ENCODE measurements at places on chromosomes 1 and 21. TPM values are rescaled to one million over a fixed set of nuclear protein-coding genes. Genes with fewer than 3 reads are reported as not detected.

DNA sequence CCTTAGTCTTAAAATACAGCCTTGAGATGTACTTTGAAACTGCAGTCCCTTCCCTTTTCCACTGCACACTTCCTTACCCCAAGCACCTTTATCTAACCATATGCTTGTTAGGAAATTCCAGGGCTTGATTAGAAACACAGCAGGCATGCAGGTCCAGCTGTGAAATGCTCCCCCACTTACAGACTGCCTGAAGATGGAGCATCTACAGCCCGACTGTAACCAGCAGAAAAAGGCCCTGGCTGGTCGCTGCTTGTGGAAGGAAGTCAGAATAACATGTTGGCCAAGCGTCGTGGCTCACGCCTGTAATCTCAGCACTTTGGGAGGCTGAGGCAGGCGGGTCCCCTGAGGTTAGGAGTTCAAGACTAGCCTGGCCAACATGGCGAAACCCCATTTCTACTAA lies 37.2 kb downstream of the VN1R5 start:
- H3K36me3 ChIP-seq, result peaks cover 3% of the 10 kb centered on the region
- H3K4me3 ChIP-seq, result no peak overlapping the region
- no peak overlapping the region for H3K27ac ChIP-seq

GRCh38 chr1:164006621-164007020 lies 552.4 kb upstream of the PBX1 start:
- H3K27ac ChIP-seq, result no peak overlapping the region
- no peaks in the 10 kb centered on the region for H3K36me3 ChIP-seq
- no peaks in the 10 kb centered on the region for H3K4me1 ChIP-seq
- DNase-seq, result no peak
- no peak overlapping the region for H3K4me3 ChIP-seq
- H3K27me3 ChIP-seq, result no peaks in the 10 kb centered on the region

ACBD3 gene
- total RNA-seq, result 15.7 TPM

TNFSF4 gene
- total RNA-seq, result 0.38 TPM

DNA sequence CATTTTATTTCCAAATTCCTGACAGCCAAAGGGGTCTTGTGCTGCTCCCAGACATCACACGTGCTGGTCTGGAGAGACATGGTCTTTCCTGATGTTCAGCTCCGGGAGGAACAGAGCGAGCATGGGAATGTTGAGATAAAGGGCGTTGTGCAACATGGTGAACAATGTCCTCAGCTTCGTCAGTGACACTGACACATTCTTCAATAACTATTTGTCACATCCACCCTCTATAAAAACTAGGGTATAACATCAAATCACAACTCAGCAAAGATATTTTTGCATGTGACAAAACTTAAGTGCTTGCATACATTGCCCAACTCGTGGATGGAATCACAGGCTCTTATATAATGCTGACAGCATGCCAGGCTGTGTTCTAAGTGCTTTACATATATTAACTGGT lies 42.4 kb upstream of the GRHL3 start:
- H3K4me3 ChIP-seq, result no peak overlapping the region
- peaks cover 9% of the 10 kb centered on the region for H3K4me1 ChIP-seq
- H3K36me3 ChIP-seq, result no peaks in the 10 kb centered on the region
- DNase-seq, result no peak
- H3K27me3 ChIP-seq, result peaks cover 21% of the 10 kb centered on the region

GRCh38 chr1:156134716-156135435 lies 18.5 kb upstream of the SEMA4A start:
- H3K27ac ChIP-seq, result no peak overlapping the region

DNA sequence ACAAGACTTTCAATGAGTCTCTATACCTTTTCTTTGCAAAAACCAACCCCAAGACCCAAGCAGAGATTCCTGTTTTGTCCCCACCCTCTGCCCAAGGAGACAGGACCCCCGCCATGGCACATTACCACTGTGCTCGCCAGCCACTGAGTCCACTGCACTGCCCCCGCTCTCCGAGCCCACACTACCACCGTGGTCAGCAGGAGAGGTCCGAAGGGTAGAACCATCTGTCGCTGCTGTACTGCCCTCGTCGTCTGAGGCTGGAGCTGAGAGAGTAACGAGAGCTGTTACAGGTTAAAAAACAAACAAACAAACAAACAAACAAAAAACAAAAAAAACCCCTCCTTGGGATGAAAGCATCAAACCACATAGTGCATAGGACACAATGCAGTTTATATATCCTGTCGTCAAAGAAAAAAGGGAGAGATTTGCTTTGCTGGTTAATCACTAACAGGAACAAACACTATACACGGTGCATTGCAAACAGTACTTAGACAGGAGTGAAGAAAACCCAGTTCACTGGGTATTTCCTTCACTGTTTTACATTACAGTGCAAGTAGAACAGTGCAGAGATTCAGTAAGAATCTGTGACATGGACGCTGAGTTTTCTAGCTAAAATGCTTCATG lies 71.0 kb downstream of the UBR4 start:
- no peaks in the 10 kb centered on the region for H3K27me3 ChIP-seq
- no peak overlapping the region for H3K4me3 ChIP-seq
- H3K27ac ChIP-seq, result peak overlapping the region; percentile 25

All from activated naive CD4-positive, alpha-beta T cell treated with anti-CD3 and anti-CD28 coated beads for 36 hours (primary cell).